ENCODE measurements at places on chromosomes 2 and 18. TPM values are rescaled to one million over a fixed set of nuclear protein-coding genes. Genes with fewer than 3 reads are reported as not detected.

GRCh38 chr2:219302412-219302968 lies 6.7 kb downstream of the PTPRN start:
- DNase-seq: no peak

GRCh38 chr18:688323-688722 lies 24.1 kb downstream of the ENOSF1 start:
- no peak for DNase-seq

DNA sequence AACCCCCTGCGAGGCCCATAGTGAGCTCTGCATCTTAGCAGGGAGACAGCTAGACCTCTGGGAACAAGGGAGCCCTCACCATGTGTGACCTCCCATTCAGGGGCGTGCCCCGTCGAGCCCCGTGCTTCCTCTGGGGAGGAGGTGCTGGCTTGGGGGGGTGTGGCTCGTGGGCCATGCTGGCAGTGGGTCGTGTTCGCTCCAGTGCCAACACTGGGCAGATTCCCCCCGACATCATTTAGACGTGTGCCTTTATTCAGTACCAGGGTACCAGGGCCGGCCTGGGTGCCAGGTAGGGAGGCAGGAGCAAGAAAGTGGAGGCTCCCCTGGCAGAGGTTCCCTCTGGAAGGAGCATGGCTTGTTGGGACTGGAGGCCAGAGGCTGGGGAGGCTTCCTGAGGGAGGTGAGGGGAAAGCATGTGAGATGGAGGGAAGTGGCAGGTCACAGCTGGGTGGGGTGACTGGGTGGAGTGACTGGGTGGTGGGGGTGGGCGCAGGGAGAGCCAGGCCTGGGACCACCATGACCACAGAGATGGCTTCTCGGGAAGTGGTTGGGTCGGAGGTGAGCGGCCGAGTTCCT lies 15.2 kb downstream of the GPC1 start:
- DNase-seq: no peak

TUBA3E gene
- not detected for total RNA-seq

KCNG2 gene
- 2.4 TPM for total RNA-seq

All from omental fat pad (tissue), 4 donors.